Upper lobe of right lung (tissue), 1 donor: ENCODE measurements at places on chromosomes 3 and 15.

DNA sequence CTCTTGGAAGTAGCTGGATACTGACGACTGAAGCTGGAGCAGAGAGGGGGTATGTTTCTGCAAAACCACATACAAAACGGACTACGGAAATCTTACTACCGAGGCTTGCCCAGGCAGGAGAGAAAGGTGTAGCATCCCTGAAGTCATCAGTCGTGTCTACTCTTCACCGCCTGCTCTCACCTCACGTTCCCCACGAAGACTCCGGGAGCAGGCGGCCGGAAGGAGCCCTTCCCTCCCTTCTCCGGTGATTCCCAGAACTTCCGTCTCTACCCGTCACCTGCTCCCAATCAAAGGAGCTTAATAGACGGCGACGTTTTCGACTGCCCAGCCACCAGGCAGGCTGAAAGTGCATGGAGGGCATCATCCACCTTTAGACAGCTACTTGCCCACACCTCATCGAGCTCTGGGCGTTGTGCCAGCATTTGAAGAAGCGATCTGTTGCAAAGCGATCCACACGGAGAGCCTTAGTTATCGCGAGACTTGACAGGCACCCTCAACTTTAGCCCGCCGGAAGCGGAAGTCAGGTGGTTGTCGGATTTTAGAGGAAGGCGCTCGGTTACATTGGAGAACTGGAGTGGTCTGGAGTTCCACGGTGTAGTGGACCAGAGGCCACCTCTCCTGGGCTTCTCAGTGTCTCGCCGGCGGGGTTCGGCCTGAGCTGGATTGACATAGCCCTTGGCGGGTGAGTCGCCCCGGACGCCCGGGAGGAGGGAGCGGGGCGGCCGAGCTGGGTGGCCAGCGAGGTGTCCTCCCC is at the start of gene RAMAC:
Gene RAMAC (plus strand): TSS at position 523 of the 754 bp plus-strand sequence. CDS start 2,809 bp downstream, outside the sequence.
- H3K4me1 ChIP-seq, result peaks cover 15% of the 10 kb centered on the region
- H3K27ac ChIP-seq, result peak within 1 kb of the TSS; percentile 75
- H3K27me3 ChIP-seq, result no peaks in the 10 kb centered on the region
- DNase-seq, result peak; percentile 95
- H3K4me3 ChIP-seq, result peak within 1 kb of the TSS; percentile 91
- peaks cover 26% of the 10 kb centered on the region for H3K36me3 ChIP-seq

DNA sequence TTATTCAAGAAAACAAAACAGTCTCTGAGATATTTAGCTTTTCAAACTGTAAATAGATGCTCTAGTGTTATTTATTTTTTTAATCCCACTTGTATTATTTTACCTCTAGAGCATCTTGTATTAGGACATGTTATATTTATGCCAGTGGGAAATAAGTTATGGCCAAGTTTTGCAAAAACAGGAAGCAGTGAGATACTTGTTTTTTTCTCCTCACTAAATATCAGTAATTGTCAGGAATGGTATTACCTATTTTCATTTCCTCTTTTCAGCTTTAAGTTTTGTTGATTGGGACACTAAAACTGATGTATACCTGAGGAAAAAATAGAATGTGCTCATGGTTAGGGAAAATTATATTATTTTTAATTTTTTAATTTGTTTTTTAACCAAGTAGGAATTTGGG is 8.6 kb upstream of the IL20RB start:
- no peak for DNase-seq
- H3K4me3 ChIP-seq, result no peak overlapping the region
- no peaks in the 10 kb centered on the region for H3K27me3 ChIP-seq
- H3K4me1 ChIP-seq, result peaks cover 25% of the 10 kb centered on the region
- peaks cover 22% of the 10 kb centered on the region for H3K36me3 ChIP-seq
- no peak overlapping the region for H3K27ac ChIP-seq

- no peak overlapping the region for H3K4me3 ChIP-seq
- H3K27me3 ChIP-seq, result peaks cover 8% of the 10 kb centered on the region
- no peaks in the 10 kb centered on the region for H3K4me1 ChIP-seq
- no peaks in the 10 kb centered on the region for H3K36me3 ChIP-seq
- no peak overlapping the region for H3K27ac ChIP-seq
- peak; percentile 11 for DNase-seq
Observed at GRCh38 chr3:42680806-42681205, 4.5 kb upstream of the KLHL40 start.

- DNase-seq, result no peak
- H3K36me3 ChIP-seq, result no peaks in the 10 kb centered on the region
- H3K4me3 ChIP-seq, result no peak overlapping the region
- H3K27me3 ChIP-seq, result no peaks in the 10 kb centered on the region
Observed at GRCh38 chr3:65992106-65992505, 46.6 kb downstream of the MAGI1 start.
